LHCN-M2 (cell line): ENCODE measurements at places on chromosomes 1 and 21.

GRCh38 chr1:9111957-9112356 lies 16.9 kb downstream of the GPR157 start:
- DNase-seq: no peak

- no peak for DNase-seq
These were observed 11.5 kb downstream of the KTI12 start for GRCh38 chr1:52022133-52022532.

GRCh38 chr1:212962509-212962908 lies 12.2 kb downstream of the VASH2 start:
- DNase-seq: no peak

DNA sequence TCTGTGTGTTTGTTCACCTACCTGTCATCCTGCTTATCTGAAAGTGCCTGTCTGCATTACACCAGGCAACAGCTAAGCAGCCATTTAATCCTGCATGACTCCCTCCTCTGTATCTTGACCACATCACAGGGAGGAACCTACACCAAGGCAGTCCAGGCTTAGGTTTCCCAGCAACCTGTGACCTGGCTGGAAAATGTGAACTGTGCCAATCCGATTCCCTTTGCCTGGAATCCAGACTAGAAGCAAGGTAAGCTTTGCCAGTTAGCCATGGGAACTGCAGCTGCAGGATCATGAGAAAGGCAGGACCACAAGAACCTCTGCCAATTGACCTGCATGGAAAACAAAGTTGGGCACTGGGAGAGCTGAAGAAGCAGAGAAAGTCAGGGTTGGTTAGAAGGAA lies 6.3 kb upstream of the ATP1B1 start:
- DNase-seq: no peak

GRCh38 chr1:179873438-179873851 lies 4.2 kb downstream of the TOR1AIP2 start:
- no peak for DNase-seq

- no peak for DNase-seq
These were observed 27.8 kb upstream of the ZNF281 start for GRCh38 chr1:200437556-200438203.

- DNase-seq: peak; percentile 89
These were observed 9.8 kb downstream of the KCNN3 start for GRCh38 chr1:154860156-154860870.

GRCh38 chr1:98920441-98921110 lies 84.1 kb downstream of the PLPPR5 start:
- peak; percentile 91 for DNase-seq

GRCh38 chr1:53733447-53733931 lies 5.5 kb downstream of the GLIS1 start:
- DNase-seq: no peak

- DNase-seq: no peak
These were observed 15.2 kb upstream of the CDCA8 start for GRCh38 chr1:37677143-37677439.

GRCh38 chr1:36156329-36157114 lies 562 bp downstream of the MAP7D1 start:
- DNase-seq: peak; percentile 66

DNA sequence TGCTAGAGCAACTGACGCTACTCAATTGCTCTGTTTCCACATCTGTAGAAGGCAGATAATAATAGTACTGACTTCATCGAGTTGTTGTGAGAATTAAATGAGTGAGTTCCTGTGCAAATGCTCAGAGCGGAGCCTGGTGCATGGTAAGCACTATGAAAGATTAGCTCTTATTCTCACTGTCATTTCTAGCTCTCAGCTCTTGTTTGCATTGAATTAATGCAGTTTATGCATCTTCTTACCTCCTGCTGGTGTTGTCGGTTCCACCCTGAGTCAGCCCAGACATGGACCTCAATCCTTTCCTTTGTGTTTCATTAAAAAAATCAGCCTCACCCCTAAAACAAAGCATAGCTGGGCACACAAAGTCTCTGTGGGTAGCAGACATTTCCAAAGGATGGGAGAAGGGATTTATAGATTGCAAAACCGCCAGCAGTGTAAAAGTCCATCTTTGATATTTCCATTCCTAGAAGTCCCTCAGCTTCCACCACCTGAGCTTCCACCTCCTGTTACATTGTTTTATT lies 254.4 kb upstream of the CSF3R start:
- no peak for DNase-seq

- DNase-seq: no peak
These were observed 7.1 kb upstream of the KCNQ4 start for GRCh38 chr1:40776236-40777072.

DNA sequence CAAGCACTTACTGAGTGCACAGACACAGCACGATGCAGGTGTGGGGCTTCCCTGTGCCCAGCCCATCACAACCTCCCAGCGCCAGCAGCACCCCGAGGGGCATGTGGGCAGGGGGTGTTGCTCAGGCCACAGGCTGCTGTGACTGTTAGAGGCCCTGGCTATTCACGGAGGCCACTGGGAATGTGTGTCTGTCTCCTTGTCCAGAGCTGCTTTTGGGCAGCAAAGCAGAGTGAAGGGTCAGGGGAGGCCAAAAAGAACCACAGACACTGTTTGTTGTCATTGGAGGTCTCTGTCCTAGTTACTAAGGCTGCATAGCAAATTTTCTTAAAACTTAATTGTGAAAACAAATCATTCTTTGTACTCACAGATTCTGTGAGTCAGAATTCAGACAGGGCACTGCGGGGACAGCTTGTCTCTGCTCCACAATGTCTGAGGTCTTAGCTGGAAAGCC lies 49.6 kb downstream of the TNFRSF8 start:
- peak; percentile 31 for DNase-seq
